Aorta (tissue), 5 donors: ENCODE measurements at places on chromosomes 16 and 17. TPM values are rescaled to one million over a fixed set of nuclear protein-coding genes. Genes with fewer than 3 reads are reported as not detected.

DNA sequence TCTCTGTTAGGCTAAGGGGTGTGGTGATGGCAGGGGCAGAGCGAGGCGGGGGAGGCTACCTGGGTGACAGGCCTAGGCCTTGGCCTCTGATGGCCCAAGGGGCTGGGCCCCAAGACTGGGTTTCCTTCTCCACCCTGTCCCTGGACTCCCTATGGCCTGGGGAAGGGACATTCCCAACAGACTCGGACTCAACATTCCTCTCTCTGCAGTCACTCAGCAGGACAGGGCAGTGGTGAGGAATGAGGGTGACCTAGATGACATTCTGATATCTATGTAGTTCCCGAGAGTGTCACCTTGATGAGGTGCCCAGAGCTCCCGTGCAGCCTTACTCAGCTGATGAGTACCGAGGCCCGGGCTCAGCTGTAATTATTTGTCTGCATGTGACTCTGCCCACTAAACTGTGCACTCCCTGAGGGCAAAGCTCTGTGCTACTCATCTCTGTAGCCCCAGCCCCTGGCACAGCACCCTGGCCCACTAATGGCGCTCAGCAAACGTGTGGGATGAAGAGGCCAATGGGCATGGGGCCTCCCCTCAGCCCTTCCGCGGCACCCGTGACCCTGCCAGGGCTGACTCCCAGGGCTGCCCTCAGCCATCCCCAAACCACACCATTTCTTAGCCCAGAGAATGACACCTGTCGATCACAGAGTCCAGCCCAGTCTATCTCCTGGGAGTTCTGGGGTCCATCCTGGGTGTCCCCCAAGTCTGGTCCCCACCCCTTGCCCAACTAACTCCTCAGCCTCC, 2.2 kb downstream of the PLCD3 start:
- no peak for DNase-seq

GRCh38 chr16:3520841-3521240, 20.0 kb downstream of the CLUAP1 start:
- DNase-seq, result no peak

GRCh38 chr16:21009815-21010214, 109.2 kb downstream of the LYRM1 start:
- no peak for DNase-seq

- no peak for DNase-seq
These were observed 2.2 kb downstream of the TMEM132E start for GRCh38 chr17:34581446-34582184.

The SLC7A6OS gene
- total RNA-seq, result 21.1 TPM

- DNase-seq, result no peak
These were observed 61.8 kb downstream of the BAIAP2 start for GRCh38 chr17:81096741-81097133.

- DNase-seq, result no peak
These were observed 902 bp upstream of the SPATA32 start for GRCh38 chr17:45262516-45263476.

GRCh38 chr16:54060599-54061421, 225.8 kb downstream of the IRX3 start:
- DNase-seq, result no peak

The TBC1D3E gene
- total RNA-seq, result not detected

DNA sequence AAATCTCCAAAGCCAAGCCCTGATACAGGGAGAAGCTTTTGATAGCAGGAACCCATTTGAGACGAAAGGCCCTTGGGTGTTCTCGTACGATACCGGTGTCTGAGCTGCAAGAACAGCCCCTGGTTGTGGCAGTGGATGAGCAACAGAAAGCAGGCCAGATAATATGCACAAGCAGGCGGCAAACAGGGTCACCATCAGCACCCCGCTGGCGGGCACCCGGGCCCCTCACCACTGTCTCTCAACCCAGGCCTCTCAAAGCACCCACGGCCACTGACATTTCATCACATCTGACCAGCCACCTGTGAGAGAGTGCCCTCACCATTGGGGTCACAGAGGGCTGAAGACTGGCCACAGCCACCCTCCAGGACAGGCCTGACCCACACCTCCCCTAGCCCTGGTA, 230.4 kb downstream of the C16orf78 start:
- DNase-seq, result no peak

GRCh38 chr16:50303041-50303604, 36.8 kb downstream of the ADCY7 start:
- DNase-seq, result peak; percentile 21

DNA sequence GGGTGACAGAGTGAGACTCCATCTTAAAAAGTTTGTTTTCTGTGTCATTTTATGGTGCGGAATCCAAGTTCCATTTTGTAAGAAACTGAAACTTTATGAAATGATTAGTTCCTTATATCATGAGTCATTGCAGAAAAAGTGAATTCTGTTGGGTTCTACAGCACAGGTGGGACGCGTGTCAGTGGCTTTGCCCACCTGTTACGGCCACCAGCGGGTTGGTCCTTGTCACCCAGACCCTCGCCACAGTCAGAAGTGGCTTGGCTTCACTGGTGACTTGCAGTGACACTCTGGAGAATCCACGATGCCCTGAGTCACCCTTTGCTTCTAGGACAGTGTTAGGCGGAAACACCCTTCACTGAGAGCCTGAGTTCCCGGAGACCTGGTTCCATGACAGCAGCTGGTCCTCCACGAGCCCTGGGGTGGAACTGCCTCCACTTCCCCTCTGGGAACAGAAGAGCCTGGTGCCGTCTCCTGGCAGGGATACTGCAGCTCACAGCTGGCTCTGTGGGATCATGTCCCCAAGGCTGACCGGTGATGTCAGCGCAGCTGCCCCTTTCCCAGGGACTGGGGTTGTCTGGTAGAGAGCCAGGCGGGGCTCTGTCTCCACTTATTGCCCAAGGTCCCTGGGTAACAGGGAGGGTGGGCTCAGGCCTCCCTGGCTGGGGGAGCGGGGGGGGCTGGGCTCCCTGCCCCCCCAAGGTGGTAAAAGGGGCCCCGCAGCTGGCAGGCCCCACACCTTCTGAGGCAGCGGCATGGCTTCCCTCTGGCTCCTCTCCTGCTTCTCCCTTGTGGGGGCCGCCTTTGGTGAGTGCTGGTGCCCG, at the start of gene CTRB1:
Gene CTRB1, plus strand, starts transcription at position 733 of the 821 bp plus-strand sequence. Its CDS starts 20 bp downstream, at position 753.
- DNase-seq, result no peak

- DNase-seq, result no peak
These were observed 570 bp upstream of the BCO1 start for GRCh38 chr16:81237942-81238295.

The TBX6 gene
- total RNA-seq, result 0.62 TPM

DNA sequence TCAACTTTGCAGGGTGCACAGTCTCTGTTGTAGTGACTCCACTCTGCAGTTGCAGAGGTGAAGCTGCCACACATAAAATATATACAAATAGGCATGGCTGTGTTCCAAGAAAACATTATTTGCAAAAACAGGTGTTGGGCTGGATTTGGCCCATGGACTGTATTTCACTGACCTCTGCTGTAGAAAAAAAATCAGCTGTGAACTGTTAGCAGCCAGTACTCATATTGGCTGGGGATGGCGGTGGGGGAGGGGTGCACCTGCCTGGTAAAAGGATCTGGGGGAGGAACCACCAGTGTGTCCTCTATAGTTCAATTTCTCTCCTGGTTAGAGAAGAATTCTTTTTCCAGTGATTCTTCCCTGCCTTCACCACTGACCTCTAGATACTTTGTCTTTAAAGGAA, 50.0 kb downstream of the SHISA9 start:
- no peak for DNase-seq

- DNase-seq, result peak; percentile 62
These were observed 21.0 kb downstream of the RAB11FIP4 start for GRCh38 chr17:31412511-31412910.

The BCL6B gene
- total RNA-seq, result 16.4 TPM

GRCh38 chr17:45782889-45783592, 1.1 kb upstream of the CRHR1 start:
- no peak for DNase-seq

The LYRM1 gene
- 18.1 TPM for total RNA-seq

DNA sequence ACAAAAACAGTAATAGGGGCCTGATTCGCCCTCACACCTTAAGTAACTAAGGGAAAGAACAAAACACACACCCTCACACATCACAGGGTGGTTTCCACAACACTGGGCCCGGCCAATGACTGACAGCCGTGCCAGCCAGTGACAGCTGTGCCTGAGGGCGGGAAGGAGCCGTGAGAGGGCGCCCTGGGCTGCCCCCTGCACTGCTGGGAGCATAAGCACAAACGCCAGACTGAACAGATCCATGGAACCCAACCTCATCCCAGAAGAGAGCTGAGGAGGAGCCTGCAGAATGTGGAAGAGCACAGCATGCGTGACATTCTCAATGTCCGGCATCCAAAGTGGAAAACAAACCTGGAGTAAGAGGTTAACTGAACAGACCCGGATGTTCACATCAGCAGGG, 16.0 kb downstream of the CSNK1D start:
- peak; percentile 78 for DNase-seq

- no peak for DNase-seq
These were observed 29.5 kb upstream of the CDH1 start for GRCh38 chr16:68707340-68708152.

The SPATA33 gene
- total RNA-seq, result 8.6 TPM

GRCh38 chr17:4527566-4528125, 27.5 kb downstream of the MYBBP1A start:
- no peak for DNase-seq

- DNase-seq, result no peak
These were observed 607.5 kb downstream of the TOX3 start for GRCh38 chr16:51939378-51939871.

GRCh38 chr17:64125937-64126336, 4.0 kb downstream of the ERN1 start:
- no peak for DNase-seq

The CD300LD gene
- not detected for total RNA-seq

DNA sequence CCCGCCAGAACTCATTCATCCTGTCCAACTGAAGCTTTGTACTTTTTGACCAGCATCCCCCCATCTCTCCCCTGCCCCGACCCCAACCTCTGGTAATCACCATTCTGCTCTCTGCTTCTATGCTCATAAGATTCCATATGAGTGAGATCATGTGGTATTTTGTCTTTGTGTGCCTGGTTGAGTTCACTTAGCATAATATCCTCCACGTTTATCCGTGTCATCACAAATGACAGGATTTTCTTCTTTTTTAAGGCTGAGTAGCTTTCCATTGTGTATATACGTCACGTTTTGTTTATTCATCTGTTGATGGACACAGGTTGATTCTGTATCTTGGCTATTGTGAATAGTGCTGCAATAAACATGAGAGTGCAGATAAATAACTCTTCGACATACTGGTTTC, 278.9 kb downstream of the SNX29 start:
- DNase-seq, result no peak

GRCh38 chr16:89257757-89258465, 40.4 kb downstream of the ZNF778 start:
- peak; percentile 57 for DNase-seq

GRCh38 chr17:57732062-57732461, 13.0 kb downstream of the CCDC182 start:
- DNase-seq, result no peak

DNA sequence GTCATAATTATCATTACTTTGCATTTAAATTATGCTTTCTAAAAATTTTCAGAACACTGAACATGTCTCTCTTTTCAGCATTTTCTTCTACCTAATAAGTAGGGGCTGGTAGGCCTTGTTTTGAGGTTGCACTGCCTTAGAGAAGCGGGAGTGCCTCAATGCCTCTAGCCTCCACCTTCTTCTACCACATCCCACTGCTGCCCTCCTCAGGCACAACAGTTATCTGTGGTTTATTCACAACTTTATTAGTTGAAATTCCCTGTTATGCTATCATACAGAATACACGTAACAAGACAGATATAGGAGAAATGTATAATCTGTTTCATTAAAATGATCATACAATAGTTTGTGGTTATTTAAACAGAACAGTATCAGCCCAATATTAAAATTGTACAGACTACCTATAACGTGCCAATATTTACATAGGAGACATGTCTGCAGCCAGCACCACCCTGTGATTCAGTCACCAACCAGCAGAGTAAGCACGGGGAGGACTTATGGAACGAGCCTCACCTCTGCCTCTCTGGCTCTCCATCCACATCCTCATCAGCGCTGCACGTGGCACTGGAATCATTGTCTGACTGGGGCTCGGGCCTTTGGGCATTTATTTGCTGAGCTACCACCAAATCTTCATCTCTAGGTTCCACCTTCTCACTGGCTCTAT, 101.2 kb downstream of the TTC19 start:
- no peak for DNase-seq

The C17orf100 gene
- total RNA-seq, result 1.2 TPM

DNA sequence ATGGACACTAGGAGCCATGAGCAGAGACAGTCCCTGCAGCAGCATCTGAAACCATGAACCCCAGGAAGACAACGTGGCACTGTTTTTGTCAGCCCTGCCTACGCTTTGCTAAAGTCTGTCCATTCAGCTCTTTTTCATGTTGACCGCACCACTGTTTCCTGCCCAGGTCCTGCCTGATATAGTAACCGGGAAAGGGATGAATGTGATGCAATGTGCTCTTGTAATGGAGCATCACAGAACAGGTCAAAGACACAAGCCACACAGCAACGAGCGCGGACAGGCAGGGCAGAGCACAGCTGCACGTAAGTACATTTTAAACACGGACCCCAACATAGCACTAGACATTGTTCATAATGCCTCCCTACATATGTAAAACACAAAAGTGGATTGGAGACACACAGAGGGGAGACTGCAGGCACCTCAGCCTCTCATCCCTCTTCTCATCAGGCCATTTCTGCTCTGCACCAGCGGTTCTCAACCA, 16.9 kb upstream of the TNFRSF13B start:
- no peak for DNase-seq

GRCh38 chr17:44872131-44872768, 24.6 kb downstream of the HIGD1B start:
- peak; percentile 61 for DNase-seq

The ACSM2A gene
- total RNA-seq, result not detected

The RNF222 gene
- not detected for total RNA-seq

DNA sequence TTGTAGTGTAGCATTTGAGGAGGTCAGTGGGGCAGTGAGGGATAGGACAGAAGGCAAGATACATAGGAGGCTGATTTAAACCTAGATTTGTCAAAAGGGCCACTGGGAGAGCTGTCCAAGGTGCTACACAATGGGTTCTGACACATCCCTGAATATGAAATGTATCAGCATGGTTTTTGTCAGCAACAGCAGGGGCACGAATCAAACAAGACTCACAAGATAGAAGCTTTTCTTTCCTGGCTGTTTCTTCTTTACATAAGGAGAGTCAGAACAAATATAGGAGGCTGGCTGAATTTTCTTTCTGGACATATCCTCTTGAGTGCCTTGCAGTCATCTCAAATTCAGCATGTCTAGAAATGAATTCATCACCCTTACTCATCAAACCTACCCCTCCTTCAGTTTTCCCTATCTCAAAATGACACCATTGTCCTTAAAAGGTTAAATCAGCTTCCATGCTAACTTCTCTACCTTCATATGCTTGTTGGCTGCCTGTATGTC, 130.5 kb downstream of the NPIPB5 start:
- DNase-seq, result no peak

The FAM234A gene
- 60.7 TPM for total RNA-seq

DNA sequence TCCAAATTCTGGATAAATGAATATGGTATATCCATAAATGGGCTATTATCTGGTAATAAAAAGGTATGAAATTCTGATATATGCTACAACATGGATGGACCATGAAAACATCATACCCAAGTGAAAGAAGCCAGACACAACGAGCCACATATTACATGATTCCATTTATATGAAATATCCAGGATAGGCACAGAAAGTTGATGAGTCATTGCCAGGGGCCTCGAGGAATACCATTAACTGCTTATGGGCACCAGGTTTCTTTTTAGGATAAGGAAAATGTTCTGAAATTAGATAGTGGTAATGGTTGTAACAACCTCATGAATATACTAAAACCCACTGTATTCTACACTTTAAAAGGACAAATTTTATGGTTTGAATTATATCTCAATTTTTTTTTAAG, 123.2 kb downstream of the PITPNC1 start:
- DNase-seq, result no peak
